ENCODE measurements at places on chromosomes 4 and X. TPM values are rescaled to one million over a fixed set of nuclear protein-coding genes. Genes with fewer than 3 reads are reported as not detected.

DNA sequence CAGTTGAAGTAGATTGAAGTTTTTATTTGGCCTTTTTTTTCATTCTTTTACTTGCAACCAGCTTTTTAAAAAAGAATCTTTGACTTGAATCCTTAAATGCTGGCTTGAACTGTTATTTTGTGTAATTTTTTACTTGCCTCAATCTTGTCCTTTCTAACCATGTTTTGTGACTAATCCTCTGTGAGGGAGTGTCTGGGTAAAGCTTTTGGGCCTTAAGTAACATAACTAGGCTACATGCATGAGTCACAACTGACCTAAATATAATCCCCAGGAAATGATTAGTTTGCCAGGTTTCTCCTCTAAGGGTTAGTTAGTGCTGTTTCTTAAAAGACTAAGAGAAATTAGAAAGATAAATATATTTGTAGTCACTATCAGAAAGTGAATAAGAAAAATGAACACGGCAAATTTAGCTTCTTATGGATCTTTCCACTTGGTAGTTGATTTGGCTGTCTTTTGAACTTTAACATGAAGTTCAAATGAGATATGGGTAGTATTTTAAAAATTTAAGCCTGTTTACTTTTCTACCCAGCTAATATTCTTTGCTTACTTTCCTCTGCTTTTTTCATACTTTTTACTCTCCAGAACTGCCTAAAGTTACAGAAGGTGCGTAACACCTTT, 13.0 kb downstream of the EXOC1 start:
- DNase-seq, result peak; percentile 51

DNA sequence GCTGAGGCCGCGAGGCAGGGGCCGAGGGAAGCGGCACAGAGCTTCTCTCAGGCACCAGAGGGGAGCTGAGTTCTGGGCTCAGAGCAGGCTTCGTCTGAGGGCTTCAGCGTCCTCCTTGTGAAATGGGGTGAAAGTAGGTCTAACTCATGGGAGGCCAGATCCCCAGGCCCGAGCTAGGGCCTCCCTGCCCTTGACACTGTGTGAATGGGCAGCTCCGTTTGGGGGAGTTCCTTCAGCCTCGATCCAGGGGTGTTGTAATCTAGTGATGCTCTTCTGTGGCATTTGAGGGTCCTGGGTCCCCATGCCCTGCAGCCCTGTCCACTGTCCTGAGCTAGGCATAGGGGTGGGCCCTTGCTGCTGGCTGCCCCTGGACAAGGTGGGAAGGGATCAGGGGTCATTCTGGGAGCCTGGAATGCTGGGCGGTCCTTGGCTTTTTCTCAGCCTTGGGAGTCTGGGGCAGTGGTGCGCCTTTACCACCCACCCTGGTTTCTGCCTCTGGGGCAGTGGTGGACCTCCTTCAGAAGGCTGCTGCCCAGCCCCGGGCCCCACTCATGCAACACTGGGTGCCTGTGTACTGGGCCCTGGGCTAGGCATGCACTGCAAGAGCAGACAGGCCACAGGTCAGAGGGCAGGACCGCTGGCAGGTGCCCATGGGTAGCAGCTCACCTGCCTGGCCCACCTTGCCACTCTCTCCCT, 4.1 kb downstream of the SH3BP2 start:
- no peak for DNase-seq

GRCh38 chr4:186781032-186781917, 57.6 kb upstream of the FAT1 start:
- DNase-seq, result peak; percentile 50

DNA sequence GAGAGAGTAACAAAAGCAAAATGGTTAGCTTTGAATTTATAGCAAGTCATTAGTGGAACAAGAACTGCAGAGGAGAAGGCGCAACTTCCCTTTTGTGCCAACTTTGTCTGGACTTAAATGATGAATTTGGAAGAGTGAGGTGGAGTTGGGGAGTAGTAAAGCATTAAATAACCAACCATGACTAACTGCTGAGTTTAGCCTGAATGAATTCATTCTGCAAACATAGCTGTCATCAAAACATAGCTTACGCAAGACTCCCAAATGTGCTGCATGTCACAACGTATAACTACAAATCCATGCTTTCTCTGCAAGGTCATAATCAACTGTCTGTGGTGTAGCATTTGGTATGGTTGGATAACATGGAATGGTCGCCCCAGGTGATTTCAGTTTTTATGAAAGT, 75.9 kb upstream of the RPL34 start:
- DNase-seq, result no peak

Gene PCSK1N
- 112 TPM for total RNA-seq

Gene DCAF4L1
- not detected for total RNA-seq

Gene NR0B1
- 189 TPM for total RNA-seq

Gene NUP62CL
- 5.8 TPM for total RNA-seq
